Panc1 (cell line): ENCODE measurements at places on chromosomes 7 and 10.

DNA sequence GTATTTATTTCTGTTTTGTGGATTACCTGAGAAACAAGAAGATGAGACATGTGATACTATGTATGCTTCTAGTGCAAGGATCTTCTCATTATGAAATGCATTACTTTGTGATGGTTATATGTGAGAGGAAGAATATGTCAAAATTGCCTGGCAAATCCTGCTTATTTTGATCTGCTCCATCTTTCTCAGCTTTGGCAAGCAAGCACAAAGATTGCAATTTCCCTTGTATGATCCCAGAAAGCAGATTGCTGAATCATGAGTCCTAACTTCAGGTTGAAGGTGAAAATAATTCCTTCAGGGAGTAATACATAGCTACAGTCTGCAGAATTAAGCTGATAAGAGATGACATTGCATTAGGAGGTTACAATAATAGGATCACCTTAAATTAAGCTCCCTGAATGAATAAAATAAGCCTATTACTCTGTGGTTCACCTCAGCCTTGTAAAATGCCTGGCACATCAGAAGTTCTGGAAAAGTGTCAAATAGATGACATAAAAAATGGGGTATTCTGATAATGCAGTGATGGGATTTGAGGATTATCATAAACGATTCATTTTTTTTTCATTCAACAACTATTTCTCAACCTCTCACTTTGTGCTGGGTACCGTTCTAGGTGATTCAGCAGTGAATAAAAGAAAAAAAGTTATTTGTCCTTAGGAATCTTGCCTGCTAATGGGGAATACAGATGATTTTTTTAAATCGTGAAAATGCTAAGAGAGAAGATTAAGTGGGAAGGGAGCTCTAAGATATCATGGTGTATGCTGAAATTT is 120.7 kb downstream of the CHN2 start:
- no peaks in the 10 kb centered on the region for H3K4me1 ChIP-seq
- DNase-seq = no peak
- peaks cover 39% of the 10 kb centered on the region for H3K27me3 ChIP-seq
- no peak overlapping the region for H3K4me3 ChIP-seq
- no peak overlapping the region for H3K27ac ChIP-seq

- DNase-seq = no peak
- no peaks in the 10 kb centered on the region for H3K4me1 ChIP-seq
- H3K4me3 ChIP-seq = no peak overlapping the region
- no peaks in the 10 kb centered on the region for H3K36me3 ChIP-seq
Observed at GRCh38 chr7:49718760-49719159, 54.7 kb upstream of the VWC2 start.

DNA sequence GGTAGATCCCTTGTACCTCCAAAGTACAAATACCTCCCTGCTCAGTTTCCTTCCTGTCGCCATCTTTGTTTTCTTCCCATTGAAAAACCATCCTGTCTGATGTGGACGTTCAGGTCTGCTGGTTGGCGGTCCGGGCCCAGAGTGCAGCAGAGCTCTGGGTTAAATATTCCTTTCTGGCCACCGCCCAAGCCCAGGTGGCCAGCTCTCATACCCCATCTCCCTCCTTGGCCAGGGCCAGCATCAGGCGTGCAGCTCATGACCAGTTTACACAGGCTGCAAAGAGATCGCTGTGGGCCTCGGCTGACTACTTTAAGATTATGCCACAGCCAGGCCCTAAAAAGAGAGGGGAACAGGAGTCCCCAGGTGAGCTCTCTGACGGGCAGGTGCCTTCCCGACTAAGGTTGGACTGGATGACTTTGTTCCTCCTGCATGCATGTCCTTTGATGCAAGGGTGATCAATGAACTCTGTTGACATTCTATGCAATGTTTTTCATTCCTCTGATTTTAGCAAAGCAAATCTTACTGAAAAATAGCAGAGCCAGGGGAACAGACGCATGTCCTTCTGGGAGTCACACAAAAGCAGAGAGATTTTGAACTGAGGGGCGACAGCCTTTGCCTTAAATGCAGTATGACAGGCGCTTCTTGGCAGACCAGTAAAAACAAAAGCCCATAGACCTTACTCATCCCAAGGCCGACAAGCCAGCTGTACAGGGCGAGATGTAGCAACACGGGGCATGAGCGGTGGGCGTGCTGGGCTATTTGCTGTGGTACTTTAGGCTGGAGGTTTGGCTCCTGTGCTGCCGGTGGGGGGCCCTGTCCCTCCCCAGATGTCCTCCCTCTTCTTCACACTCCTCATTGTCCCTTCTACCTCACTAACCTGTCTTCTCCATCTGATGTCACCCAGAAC is 33.3 kb upstream of the SH2B2 start:
- H3K27ac ChIP-seq = no peak overlapping the region
- H3K4me1 ChIP-seq = no peaks in the 10 kb centered on the region
- H3K36me3 ChIP-seq = peaks cover 2% of the 10 kb centered on the region; the same call in 1 of the 2 replicates
- no peak overlapping the region for H3K4me3 ChIP-seq
- no peaks in the 10 kb centered on the region for H3K27me3 ChIP-seq
- no peak for DNase-seq

DNA sequence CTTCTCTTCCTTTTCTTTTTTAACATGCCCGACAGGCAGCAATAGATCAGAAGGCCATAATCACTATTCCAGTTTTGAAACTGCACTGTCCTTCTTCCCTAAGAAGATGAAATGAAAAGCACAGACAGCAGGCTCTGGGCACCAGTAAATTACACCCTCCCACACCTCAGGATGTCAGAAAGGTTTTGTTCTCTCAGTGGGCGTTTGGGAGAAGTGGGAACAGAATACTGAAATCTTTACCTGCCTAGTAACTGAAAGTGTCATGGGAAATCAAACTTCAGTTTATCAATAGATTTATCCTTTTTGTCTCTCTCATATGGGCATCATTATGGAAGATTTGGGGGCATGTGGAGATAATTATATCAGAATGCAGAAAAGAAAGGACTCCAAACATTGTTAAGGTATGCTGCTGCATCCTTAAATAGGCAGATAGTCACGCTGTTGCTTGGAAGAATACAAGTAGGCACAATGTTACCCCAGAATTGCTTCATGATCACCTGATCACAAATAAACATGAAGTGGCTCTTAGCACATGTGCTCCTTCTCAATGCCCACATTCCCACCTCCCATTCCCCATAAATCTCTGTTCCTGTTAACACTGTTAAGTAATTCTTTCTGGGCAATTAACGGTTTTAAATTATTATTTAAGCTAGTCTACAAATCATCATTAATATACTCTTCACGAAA is 113.3 kb downstream of the DOCK4 start:
- no peak overlapping the region for H3K4me3 ChIP-seq
- no peaks in the 10 kb centered on the region for H3K36me3 ChIP-seq
- no peak for DNase-seq
- no peak overlapping the region for H3K27ac ChIP-seq

DNA sequence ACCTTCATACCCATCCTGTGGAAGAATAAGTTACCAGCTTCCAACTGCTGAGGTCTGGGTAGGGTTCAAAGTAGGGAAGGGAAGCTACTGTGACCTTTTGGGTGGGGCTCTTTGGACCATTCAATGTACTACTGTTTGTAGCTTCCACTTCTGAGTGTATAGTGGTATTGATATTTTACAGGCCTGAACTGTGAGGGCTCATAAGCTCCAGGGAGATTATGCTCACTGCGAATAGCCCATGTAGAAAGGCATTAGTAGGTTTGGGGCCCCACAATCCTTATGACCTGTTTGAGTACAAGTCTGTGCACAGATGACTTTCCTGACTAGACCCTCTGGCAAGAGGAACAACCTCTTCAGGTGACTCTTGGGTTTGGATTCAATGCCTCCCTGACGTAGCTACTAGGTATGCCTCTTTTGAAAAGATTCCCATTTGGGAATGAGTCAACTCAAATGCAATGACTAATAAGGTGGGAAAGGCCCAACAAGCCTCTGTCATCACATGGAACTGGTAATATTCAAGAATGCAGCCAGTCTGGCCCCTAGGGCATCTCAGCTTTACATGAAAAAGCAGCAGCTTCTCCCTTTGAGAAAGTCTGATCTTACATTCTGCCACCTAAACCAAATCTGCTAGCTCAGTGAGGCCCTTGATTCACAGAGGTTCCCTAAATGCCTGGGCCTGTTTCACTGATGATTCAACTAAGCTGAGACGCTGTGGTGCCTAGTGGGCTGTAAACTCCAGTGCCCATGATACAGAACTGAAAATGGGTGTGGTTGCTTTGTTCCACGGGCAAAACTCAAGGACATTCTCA is 79.8 kb downstream of the ABI1 start:
- no peaks in the 10 kb centered on the region for H3K36me3 ChIP-seq
- H3K4me3 ChIP-seq = no peak overlapping the region
- no peak overlapping the region for H3K27ac ChIP-seq
- no peaks in the 10 kb centered on the region for H3K27me3 ChIP-seq

DNA sequence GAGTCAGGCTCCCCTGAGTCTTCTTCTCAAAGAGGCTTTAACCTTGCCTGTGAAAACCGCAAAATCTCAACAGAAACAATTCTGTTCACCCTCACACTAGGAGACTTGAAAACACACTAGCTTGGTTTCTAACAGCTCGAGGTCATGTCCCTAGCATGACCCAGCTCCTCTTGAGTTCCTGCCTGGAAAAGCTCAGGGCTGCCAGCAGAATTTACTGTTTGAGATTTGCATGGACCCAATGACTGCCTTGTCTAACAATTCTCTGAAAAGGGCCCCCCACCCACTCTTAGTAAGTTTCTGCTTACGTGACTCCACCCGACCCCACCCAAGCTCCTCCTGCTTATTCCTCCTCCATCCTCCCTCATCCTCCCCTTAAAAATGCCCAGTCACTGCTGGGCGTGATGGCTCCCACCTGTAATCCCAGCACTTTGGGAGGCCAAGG is 85.1 kb upstream of the KMT2C start:
- no peaks in the 10 kb centered on the region for H3K27me3 ChIP-seq
- H3K27ac ChIP-seq = no peak overlapping the region
- peaks cover 13% of the 10 kb centered on the region for H3K4me1 ChIP-seq
- DNase-seq = no peak

GRCh38 chr10:126102636-126103035 is 206.3 kb downstream of the FANK1 start:
- H3K4me3 ChIP-seq = no peak overlapping the region
- H3K27ac ChIP-seq = no peak overlapping the region
- no peaks in the 10 kb centered on the region for H3K27me3 ChIP-seq
- no peak for DNase-seq

DNA sequence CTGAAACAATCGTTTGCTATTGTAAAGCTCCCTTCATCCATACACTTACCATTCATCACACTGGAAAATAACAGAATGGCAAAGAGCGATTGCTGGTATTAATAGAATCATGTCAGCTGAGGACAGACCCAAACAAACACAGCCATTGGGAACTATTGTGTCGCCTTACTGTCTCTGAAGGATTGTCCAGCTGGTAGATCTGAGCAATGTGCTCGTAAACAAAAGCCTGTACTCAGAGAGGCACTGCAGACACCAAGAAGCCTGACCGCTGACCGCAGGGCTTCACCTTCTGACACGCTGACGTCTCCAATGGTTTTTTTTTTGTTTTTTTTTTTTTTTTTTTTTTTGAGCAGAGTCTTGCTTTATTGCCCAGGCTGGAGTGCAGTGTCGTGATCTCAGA is 151.0 kb upstream of the FRMD4A start:
- no peaks in the 10 kb centered on the region for H3K4me1 ChIP-seq
- H3K27me3 ChIP-seq = no peaks in the 10 kb centered on the region
- H3K4me3 ChIP-seq = no peak overlapping the region
- H3K27ac ChIP-seq = no peak overlapping the region

GRCh38 chr10:15627617-15628196 is 92.0 kb downstream of the ITGA8 start:
- no peaks in the 10 kb centered on the region for H3K4me1 ChIP-seq
- no peaks in the 10 kb centered on the region for H3K36me3 ChIP-seq
- H3K4me3 ChIP-seq = no peak overlapping the region
- no peaks in the 10 kb centered on the region for H3K27me3 ChIP-seq
- no peak for DNase-seq

DNA sequence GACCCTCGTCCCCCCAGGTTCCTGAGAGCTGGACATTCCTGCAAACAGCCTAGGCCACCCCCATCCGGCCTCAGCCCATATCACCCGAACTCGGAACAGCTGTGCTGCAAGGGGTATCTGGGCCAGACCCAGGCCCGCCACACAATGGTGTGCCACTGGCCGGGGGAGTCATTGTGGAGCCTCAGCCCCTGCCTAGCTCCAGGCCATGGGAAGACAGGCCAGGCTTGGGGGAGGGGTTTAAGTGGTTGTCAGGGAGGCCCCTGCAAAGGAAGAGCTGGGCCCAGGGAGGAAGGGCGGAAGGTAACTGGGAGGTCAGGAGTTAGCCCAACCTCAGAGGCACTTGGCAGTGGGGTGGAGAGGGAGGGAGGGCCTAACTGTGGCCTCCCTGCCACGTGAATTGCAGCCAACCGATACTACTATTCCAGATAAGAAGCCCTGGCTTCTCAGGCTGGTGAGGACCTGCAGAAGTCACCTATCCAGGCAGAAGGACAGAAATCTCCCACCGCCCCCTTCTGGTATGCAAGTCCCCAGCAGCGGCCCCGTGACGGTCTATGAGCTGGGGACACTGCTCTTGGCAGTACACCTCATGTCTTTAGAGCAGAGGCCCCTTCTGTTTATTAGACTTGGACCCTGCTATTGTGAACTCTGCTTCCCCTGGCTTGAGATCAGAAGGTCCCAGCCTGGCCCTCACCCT is 26.8 kb downstream of the VSIR start:
- H3K36me3 ChIP-seq = no peaks in the 10 kb centered on the region
- H3K27ac ChIP-seq = no peak overlapping the region
- no peaks in the 10 kb centered on the region for H3K27me3 ChIP-seq
- DNase-seq = no peak

DNA sequence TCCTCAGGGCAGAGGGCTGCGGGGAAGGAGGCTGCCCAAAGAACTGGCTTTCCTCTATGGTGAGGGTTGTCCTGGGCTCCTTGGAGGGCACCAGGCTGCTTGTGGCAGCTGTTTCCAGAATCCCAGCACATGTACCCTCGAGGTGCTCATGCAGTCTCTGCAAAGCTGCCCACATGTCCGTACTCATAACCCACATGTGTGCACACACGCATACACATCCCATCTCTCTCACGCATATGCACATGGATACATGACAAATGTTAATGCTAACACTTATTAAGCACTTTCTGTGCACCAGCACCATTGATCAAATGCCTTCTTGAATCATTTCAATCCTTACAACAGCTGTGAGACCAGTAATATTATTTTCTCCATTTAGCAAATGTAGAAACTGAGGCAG is 36.3 kb upstream of the COMTD1 start:
- no peaks in the 10 kb centered on the region for H3K27me3 ChIP-seq
- H3K27ac ChIP-seq = no peak overlapping the region
- DNase-seq = no peak
- H3K4me3 ChIP-seq = no peak overlapping the region
- no peaks in the 10 kb centered on the region for H3K36me3 ChIP-seq

- H3K4me1 ChIP-seq = no peaks in the 10 kb centered on the region
- no peaks in the 10 kb centered on the region for H3K36me3 ChIP-seq
- H3K27me3 ChIP-seq = peaks cover 7% of the 10 kb centered on the region; the same call in 1 of the 2 replicates
Observed at GRCh38 chr10:75611172-75611992, 180.0 kb downstream of the LRMDA start.
